WTC11 (cell line): ENCODE measurements at places on chromosomes 2 and 18. TPM values are rescaled to one million over a fixed set of nuclear protein-coding genes. Genes with fewer than 3 reads are reported as not detected.

Gene LRRC30
- not detected in 3 replicates for total RNA-seq

GRCh38 chr2:120722246-120722567 lies 13.5 kb upstream of the GLI2 start:
- DNase-seq, result no peak

GRCh38 chr18:59918997-59919396 lies 19.2 kb downstream of the PMAIP1 start:
- DNase-seq, result no peak

GRCh38 chr2:193276069-193276468 lies 1081.3 kb upstream of the TMEFF2 start:
- no peak for DNase-seq

DNA sequence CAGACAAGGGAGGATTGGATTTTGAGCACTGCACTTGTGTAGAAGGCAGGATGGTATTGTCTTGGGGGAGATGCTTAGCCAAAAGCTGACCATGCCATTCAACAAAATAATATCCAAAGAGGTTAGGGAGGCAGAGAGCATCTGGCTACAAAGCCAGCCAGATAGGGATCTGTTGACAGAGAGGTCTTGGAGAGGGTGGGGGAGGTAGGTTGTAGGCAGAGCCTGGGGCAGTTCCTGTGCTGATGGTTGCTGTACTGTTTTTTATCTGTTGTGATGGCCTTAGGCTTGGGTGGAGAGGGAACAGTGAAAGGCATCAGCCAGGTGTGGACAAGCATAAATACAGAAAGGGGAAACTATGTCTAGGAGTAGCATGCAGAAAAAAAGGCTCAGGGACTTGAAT lies 100.9 kb downstream of the AQP4 start:
- no peak for DNase-seq

- DNase-seq, result no peak
Measured at GRCh38 chr2:103009871-103010270, 248.0 kb downstream of the TMEM182 start.

DNA sequence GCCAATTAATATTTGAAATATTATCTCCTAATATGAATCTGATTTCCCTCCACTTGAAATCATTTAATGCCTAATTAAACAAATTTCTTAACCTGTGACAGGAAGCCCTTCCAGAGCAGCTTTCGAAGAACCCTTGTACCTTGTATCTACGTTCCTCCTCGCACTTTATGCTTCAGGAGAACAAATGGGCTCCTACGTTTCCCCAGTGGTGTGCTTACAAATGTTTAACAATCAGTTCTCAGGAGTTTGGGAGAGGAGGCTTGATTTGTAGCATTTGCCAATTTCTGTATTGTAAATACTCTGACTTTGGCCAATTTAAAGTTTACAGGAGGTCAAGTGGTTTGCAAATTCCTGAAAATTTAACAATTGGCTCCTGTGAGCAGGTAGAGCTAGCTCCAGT lies 327.8 kb downstream of the THSD7B start:
- no peak for DNase-seq

DNA sequence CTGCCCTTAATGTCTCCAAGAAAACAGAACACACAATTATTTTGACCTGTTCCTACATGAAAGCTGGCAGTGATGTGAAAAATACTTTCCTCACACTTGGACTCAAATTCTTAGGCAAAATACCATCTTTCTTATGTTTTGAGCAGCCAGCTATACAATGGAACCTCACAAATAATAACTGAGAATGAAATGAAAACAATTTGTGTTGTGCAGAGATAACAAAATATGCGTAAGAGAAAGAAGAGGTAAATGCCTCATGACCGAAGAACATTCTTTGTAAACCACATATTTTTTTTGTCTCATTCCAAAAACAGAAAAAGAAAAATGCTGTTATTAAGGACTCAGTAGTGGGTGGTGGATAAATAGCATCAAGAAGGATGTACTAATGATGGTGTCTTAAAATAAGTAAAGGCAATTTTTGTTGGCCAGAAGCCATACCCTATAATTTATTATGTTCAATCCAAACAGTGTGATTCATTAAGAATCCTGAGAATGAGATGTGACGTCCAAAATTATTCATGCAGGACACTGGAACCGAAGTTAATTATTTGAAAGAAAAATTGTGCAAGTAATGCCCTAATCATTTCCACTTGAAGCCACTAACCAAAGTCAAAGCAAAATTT lies 193.0 kb upstream of the NETO1 start:
- no peak for DNase-seq

DNA sequence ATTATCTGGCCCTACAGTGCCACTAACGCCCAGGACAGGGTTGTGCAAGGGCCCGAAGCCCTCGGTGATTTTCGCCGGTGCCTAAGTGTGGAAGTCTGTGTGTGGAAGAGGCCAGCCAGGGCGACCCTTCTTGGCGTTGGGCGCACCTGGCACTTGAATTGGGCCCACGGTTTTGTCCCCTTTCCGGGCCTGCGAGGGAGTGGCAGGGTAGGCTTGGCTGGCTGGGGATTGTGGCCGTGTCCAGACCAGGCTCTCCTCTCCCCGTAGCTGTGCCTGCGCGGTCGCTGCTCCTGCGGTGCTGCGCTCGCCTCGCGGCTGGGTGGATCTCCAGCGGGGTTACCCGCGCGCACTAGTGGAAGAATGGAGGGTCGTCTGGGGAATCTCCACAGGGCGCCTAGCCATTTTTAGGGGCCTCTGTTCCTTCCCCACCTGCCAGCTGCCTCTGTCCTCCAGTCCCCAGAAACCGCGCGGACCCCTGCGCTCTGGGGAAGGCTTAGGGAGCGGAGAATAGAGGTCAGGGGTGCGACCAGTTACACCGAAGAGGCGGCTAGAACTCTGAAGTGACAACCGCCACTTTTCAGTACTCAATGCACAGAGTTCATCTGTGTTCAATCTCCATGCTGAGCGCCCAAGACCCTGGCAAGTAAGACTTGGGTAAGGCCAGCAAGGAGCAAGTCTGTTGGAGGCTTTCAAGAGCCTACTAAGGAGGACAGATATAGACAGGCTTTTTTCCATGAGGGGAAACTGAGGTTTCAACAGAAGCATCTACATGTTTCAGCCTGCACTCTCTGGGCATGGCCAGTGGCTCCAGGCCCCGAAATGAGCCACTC lies 16.0 kb downstream of the EVX2 start:
- no peak for DNase-seq
